ENCODE measurements at places on chromosomes 12 and 14. TPM values are rescaled to one million over a fixed set of nuclear protein-coding genes. Genes with fewer than 3 reads are reported as not detected.

The PTGR2 gene
- 1.9 TPM for total RNA-seq

The LGR5 gene
- not detected for total RNA-seq

The MAP4K5 gene
- 45.3 TPM for total RNA-seq

The INSM2 gene
- total RNA-seq = not detected

The CERS5 gene
- total RNA-seq = 44.1 TPM

The LMBR1L gene
- 69.8 TPM for total RNA-seq

The MGP gene
- total RNA-seq = 56.4 TPM

The MAP3K9 gene
- total RNA-seq = under 0.01 TPM

The GZMB gene
- total RNA-seq = not detected

The FGFR1OP2 gene
- total RNA-seq = 78.3 TPM

The MORN3 gene
- 1.6 TPM for total RNA-seq

The DPF3 gene
- 13.4 TPM for total RNA-seq

The FOXN4 gene
- not detected for total RNA-seq

The TAS2R13 gene
- 0.73 TPM for total RNA-seq

The ADIPOR2 gene
- total RNA-seq = 49.9 TPM

The SLC5A8 gene
- not detected for total RNA-seq

The ANO2 gene
- total RNA-seq = 12.7 TPM

The SRSF9 gene
- 311 TPM for total RNA-seq

The ERG28 gene
- total RNA-seq = 5.9 TPM

The PRR4 gene
- total RNA-seq = 0.46 TPM

The GSKIP gene
- 26.6 TPM for total RNA-seq

The MANSC1 gene
- 10.8 TPM for total RNA-seq

The PLBD1 gene
- 0.40 TPM for total RNA-seq

The ADAM21 gene
- total RNA-seq = 0.28 TPM

The RSRC2 gene
- total RNA-seq = 48.1 TPM

Data from pulmonary artery endothelial cell (primary cell).